ENCODE measurements at places on chromosomes 1 and 21.

DNA sequence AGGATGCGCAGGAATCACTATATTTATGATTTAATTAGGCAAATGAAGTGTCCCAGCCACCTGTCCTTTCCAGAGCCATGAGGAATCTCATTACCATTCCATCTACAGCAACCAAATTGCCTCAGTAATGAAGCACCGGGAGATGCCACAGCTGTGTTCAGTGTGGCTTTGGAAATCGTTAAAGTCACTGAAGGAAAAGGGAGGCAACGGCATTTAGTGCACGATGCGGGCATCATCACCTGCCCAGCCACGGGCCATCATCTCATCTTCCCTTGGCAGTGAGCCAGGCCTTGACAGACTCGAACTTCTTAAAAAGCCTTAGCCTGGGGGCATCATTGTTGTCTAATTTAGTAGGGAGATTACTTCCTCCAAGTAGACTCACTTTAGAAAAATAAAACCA lies 67.8 kb downstream of the CNIH3 start:
- no peak for DNase-seq

GRCh38 chr1:41498804-41499203 lies 14.3 kb upstream of the EDN2 start:
- DNase-seq: peak; percentile 92

DNA sequence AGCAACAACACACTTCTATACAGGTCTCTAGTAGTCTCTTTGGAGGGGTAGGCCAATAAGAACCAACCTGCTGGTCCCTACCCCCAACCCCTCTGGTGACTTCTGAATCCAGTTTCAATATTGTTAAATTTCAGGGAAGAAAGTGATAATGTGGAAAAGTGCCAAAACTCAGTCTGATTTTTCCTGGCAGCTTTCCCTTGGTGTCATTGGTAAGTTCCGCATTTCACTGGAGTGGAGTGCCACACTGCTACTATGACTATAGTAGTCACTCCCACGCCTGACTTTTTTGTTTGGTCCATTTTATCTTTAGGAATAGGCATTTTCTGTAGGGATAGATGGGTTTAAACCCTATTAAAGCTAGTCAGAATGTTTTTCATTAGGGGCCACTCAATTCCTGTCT lies 5.7 kb upstream of the ARID1A start:
- no peak for DNase-seq

GRCh38 chr1:17075470-17076255 lies 21.8 kb upstream of the SDHB start:
- DNase-seq: peak; percentile 34

DNA sequence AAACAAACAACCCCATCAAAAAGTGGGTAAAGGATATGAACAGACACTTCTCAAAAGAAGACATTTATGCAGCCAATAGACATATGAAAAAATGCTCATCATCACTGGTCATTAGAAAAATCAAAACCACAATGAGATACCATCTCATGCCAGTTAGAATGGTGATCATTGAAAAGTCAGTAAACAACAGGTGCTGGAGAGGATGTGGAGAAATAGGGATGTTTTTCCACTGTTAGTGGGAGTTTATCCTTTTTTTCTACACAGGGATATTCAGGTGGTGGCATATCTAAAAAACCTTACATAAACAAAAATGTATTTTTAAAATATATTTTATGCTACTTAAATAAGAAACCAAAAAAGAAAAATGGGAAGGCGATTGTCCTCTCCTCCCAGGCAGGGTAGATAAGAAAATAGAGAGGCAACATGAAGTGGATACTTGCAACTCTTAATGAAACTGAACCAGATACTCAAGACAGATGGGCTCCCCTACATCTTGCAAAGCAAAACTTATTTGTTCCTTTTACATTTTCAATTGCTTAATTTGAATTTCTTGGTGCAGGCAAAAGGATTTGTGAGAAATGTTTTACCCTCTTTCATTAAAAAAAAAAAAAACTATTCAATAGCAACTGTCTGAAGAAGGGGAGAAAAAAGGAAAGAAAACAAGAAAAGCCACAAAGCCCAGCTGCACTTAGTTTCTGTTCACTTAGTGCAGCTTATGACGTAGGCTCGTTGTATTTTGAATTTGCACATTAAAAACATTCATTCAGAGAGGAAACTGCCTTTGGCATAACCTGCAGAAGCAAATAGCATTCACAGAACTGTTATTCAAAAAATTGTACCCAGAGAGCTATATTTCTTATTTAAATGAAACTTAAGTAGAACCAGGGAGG lies 36.9 kb upstream of the RGS1 start:
- peak; percentile 47 for DNase-seq

DNA sequence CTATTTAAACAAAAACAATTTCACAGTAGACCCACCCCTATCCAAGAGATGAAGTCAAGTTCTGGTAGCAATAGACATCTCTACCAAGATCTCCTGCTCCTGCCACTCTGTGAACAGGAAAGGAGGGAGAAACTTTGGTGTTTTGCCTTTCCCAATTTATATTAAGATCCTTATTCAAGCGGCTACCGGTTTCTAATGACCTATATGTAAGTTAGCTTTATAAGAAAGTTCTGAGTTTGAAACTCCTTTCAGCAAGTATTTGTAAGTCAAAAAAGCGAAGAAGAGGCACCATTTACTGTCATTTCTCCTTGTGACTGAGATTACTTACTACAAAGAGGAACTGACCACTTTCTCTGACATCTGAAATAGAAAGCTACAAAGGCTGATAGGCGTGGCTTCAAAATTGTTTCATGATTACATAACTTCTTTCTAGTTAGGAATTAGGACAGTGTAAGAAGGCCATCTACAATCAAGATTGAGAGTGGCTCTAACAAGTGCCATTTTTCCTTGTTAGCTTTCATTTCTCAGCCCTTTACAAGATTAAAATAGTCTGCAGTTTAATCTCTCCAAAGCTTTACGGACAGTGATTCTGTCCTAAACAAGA lies at the start of gene MNDA:
Gene MNDA (plus strand): TSS at position 448 of the 604 bp plus-strand sequence. CDS start 10,803 bp downstream, outside the sequence.
- no peak for DNase-seq

- DNase-seq: peak; percentile 19
These were observed 296.7 kb upstream of the USP25 start for GRCh38 chr21:15433091-15433490.

- DNase-seq: no peak
These were observed 9.6 kb upstream of the CCDC27 start for GRCh38 chr1:3742439-3743298.

DNA sequence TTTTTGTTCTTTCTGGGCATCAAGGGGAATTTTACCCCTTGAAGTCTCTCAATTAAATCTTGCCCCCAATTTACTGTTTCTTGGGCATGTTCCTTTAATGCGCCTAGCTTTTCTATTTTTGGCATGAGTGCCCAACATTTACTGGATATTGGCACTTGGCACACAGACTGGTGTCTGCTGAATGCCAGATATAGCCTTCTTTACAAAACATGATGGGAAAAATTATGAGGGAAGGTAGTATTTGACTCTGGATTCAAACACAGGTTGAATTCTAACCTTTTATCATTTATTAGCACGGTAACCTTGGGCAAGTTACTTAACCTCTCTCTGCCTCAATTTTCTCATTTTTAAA lies 88.3 kb upstream of the GPR52 start:
- DNase-seq: no peak

DNA sequence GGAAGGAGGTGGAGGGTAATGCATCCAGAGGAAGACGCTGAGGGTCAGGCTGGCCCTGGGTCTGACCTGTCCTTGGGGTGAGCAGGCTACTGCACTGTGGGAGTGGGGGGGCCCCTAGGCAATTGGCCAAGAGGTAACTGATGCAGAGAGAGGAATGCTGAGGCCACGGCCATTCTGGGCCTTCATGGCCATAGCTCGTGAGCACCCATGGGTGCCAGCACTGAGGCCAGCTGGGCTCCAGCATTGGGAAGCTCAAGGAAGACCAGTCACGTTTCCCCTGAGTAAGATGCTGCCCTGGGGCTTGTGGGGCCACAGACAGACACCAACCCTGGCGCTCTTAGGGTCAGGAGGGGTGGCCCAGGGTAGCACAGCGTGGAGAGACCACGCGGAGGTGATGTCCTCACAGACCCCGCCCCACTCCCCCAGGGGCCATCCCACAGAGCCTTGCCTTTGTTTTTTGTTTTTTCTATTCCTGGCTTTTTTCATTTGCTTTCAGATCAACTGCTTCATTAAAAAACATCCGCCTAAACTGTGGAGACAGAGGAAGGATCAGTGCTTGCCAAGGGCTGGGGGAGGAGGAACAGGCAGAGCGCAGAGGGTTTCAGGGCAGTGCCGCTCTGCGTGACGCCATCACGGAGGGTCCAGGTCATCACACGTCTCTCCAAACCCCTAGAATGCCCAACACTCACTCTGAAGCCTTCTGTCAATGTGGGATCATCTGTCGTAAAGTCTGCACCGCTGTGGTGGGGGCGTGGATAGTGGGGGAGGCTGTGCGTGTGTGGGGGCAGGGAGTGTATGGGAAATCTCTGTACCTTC lies 61.1 kb downstream of the SIK1 start:
- DNase-seq: no peak

DNA sequence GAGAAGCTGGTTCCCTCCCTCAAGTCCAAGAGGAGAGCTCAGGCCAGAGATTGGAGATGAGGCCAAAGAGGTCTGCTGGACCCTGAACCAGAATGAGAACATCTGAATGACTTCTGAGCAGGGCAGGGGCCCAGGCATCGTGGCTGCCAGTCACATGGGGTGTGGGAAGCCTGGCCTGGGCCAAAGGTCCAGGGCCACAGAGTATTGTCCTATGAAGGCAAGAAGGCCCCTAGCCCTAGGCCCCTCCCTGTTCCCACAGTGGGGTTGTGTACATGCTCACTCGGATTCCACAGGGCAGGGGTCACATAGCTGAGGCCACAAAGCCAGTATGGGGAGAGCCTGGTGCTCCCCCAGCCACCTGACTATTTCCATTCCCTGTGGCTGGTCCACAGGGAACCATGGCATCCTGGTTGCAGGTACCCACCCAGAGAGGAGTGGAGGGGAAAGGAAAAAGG lies 18.5 kb upstream of the SLC1A7 start:
- DNase-seq: no peak

DNA sequence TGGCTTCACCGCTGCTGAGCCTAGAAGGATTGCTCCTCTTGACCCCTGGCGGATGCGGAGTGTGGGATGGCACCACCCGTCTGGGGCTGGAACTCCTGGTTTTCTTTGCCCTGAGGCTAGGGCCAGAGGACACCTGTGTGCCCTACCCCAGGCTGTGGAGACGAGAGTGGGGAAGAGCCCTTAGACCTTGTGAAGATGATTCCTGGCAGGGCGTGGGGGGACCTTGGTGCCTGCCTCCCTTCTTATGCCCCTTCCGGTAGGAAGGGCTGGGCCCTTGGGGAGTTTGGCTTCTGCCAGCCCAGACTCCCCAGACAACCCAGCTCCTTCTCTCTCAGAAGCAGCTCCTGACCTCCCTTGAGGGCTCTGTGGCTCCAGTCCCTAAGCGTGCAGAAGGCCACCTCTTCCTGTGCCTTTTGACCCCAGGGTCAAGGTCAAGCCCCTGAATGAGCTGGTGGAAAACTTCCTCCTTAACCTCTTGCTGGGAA lies 891 bp downstream of the RPS6KA1 start:
- peak; percentile 25 for DNase-seq

- peak; percentile 100 for DNase-seq
These were observed 7.7 kb downstream of the CNIH3 start for GRCh38 chr1:224623743-224624333.

DNA sequence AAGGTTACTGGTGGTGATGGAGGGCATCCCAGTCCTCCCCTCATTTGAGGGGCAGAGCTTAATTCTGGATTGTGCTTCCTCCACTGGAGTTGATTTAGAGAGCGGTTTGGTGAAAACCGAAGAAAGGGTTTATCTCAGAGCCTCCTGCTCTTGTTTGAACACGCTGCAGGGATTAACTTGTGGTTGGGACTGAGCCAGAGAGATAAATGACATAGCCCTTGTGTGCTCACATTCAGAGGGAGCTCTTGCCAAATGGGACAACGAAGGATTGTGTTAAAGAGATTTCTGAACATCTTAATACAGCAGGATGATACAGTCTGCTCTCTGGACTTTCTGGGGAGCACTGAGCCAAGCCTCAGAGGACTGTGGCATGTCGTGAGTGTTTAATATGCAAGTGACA lies 308.2 kb downstream of the DISC1 start:
- DNase-seq: peak; percentile 6

- no peak for DNase-seq
These were observed 312.5 kb upstream of the ZRANB2 start for GRCh38 chr1:71393301-71393700.

GRCh38 chr1:158053276-158053675 lies 59.8 kb downstream of the KIRREL1 start:
- DNase-seq: peak; percentile 25

GRCh38 chr1:37875833-37876232 lies 16.4 kb upstream of the MTF1 start:
- peak; percentile 15 for DNase-seq

- no peak for DNase-seq
These were observed 78.2 kb downstream of the RAP1GAP start for GRCh38 chr1:21590934-21591333.

DNA sequence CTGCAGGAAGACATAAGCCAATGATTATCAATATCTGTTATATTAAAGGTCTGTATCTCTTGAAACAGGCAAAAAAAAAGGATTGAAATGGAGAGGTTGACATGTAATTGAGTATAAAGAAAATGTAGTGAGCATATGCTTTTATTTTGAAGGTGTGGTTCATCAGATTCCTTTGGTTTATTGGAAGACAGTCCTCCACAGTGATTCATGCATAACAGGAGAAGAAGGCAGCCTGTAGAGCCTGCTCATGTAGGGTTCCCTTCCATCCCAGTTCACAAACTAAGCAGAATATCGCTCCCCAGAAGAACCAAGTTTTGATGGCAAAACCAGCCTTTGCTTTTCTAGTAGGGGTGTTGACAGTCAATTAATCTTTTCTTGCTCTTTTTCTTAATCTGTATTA lies 1016.8 kb upstream of the ADGRL4 start:
- no peak for DNase-seq

DNA sequence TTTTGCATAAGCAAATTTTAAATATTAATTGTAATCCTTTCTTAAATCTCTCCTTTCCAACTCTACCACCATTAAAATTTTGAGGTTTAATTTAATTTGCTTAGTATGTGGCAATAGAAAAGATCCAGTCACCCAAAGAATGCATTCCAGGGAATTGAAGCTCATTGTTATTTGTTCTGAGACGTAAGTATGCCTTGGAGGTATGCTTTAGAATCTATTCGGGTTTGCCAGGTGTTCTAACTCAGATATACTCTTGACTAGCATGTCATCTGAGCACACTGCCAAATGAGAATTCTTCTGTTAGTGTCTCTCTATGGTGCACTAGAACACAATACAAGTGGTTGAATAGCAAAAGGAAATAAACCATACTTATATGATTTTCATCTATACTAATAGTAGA lies 813.6 kb upstream of the ADGRL2 start:
- no peak for DNase-seq

Measured in M059J (cell line).